ENCODE measurements at places on chromosomes 7 and 10.

DNA sequence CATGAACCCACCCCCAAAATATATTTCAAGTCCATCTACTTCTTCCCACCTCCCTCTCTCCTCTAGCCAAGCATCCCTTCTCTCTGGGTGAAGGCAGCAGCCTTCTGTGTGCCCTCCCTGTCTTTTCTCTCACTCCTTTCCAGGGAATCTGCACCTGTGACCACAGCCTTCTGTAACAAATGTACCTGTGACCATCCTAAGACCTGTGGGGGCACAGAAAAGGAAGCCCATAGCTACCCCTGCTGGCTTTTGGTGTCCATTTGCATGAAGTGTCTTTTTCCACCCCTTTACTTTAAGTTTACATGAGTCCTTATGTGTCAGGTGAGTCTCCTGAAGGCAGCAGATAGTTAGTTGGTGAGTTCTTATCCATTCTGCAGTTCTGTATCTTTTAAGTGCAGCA is 2.0 kb upstream of the TBXAS1 start:
- no peak for DNase-seq

DNA sequence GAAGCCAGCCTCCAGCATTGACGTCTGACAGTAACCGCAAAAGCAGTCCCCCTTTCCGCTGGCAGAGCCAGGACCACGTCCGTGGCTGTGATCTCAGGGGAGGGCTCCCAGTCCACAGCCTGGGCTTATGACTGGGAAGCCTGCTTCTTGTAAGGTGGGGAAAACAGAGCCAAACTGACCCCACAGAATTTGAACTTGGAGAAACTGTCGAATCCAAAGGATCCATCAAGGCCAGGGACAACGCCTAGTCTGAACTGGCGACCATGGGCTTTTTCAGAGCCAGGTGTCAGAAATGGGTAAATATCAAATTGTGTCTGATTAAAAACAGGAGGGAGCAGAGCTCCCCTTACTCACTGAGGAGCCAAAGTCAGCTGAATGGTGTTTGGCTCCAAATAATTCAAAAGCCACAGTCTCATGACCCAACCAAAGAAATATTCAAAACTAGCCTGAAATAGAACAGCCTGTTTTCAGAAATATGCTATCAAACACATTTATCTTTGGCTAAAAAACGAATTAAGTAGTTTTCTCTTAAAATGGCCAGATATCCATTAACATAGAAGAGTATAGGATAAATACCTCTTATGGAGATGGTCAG is 751.4 kb upstream of the GALNT17 start:
- DNase-seq = no peak

GRCh38 chr10:68007356-68007755 is 67.7 kb downstream of the HERC4 start:
- DNase-seq = no peak

- no peak for DNase-seq
Observed at GRCh38 chr7:16114633-16115032, 306.7 kb downstream of the CRPPA start.

GRCh38 chr7:138865843-138866242 is 67.8 kb upstream of the ATP6V0A4 start:
- DNase-seq = peak; percentile 19

DNA sequence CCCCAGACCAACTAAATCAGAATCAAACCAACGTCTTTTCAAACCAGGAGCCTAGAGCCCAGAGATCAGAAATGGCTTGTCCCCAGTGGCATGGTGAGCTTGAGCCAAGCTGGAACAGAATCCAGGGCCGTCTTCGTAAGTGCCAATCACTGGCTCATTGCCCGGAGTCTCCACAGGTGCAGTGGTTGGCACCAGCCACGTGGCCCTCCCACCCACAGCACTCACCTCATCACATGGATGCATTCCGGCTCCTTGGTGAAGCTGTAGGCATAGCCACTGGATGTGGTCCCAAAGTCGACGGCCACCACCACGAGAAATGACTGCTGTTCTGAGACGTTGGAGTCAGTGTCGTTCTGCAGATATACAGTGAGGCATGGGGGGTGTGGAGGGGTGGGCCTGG is 37.4 kb downstream of the HSPA12A start:
- DNase-seq = no peak

- no peak for DNase-seq
Observed at GRCh38 chr7:37357637-37357996, 91.0 kb downstream of the ELMO1 start.

GRCh38 chr7:44396931-44397545 is 71.6 kb upstream of the CAMK2B start:
- no peak for DNase-seq

DNA sequence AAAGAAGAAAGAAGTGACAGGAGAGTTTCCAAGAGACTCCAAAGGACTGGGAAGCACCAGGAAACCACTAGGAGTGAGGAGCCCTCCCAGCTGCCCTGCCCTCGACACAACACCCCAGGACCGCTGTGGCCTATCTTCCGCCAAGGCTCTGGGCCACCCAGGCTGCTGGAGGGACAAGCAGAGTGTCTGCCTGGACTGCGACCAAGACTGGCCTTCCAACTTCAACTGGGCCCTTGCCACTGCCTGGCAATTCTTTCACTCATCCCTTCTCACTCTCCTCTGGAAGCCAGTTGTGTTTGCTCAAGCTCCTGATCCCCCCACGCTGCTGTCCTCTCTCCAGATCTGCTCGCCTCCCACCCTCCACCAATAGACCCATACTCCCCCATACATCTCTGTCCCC is 10.2 kb downstream of the KIAA1549 start:
- no peak for DNase-seq

Measured in activated CD4-positive, alpha-beta T cell treated with anti-CD3 and anti-CD28 coated beads for 1 hour (primary cell).